Activated CD4-positive, alpha-beta T cell treated with anti-CD3 and anti-CD28 coated beads for 48 hours (primary cell): ENCODE measurements at places on chromosomes 16 and 17.

- no peak for DNase-seq
These were observed 3.1 kb downstream of the FOXL1 start for GRCh38 chr16:86581458-86581857.

GRCh38 chr16:12245921-12246720, 269.6 kb downstream of the SNX29 start:
- no peak for DNase-seq

- no peak for DNase-seq
These were observed 282.0 kb downstream of the SEC14L1 start for GRCh38 chr17:77422748-77423113.

- DNase-seq: no peak
These were observed 67.4 kb downstream of the SNX29 start for GRCh38 chr16:12043953-12044352.

- no peak for DNase-seq
These were observed 4.0 kb downstream of the CDK10 start for GRCh38 chr16:89690392-89690901.

GRCh38 chr16:68368301-68368888, 57.6 kb downstream of the PRMT7 start:
- peak; percentile 35 for DNase-seq

DNA sequence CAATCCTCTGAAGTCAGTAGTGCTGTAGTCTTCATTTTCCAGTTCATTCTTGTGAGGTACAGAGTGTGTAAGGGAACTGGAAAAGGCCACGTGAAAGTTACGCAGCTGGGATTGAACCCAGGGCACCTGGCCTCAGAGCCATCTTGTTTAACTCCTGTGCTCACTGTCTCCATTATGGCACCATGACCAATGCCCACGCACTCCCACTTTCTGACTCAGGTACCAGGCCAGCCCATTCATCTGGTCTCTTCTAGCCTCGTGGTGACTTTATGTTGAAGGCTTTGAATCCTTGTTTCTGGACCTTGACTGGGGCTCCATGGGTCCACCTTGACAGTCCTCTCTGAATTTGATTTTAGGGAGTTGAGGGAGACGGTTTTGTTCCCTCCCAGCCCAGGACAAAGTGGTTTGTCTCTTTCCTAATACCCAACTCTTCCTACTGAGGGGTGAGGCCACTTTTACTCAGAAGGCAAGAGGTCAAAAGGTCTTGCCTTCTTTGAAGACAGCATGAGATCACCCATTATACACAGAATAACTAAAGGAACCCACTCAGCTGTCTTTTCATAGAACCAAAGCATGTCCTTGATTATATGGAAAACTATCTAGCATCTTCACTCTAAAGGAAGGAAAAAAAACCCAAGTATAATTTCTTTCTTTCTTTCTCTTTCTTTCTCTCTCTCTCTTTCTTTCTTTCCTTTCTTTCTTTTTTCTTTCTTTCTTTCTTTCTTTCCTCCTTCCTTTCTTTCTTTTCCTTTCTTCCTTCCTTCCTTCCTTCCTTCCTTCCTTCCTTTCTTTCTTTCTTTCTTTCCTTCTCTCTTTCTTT, 50.0 kb downstream of the OTOA start:
- DNase-seq: no peak

- no peak for DNase-seq
These were observed at the start of gene TOX3 for GRCh38 chr16:52547004-52547833. Gene TOX3 (minus strand): TSS chr16:52547143. CDS start chr16:52546723, 420 bp downstream.

GRCh38 chr17:63694950-63695773, 4.8 kb downstream of the LIMD2 start:
- no peak for DNase-seq

- DNase-seq: no peak
These were observed 19.2 kb downstream of the GJD3 start for GRCh38 chr17:40345161-40345993.

DNA sequence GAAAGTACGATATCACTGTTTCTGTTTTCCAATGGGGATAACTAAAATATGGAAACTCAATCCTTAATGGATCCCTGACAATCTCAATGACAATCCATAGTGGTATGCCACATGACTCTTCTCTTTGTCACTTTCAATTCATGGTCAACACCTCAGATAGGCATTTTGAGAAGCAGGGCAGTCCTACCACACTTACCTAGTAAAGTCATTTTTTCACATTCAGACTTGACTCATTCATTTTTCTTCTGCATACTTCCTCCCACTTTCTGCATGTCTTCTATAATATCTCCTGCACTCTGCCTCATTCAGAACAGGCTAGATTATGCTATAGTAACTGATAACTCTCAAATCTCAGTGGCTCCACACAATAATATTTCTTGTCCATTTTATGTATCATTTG, 117.5 kb downstream of the FTO start:
- DNase-seq: no peak

GRCh38 chr17:12743046-12743445, 46.3 kb upstream of the ARHGAP44 start:
- no peak for DNase-seq

DNA sequence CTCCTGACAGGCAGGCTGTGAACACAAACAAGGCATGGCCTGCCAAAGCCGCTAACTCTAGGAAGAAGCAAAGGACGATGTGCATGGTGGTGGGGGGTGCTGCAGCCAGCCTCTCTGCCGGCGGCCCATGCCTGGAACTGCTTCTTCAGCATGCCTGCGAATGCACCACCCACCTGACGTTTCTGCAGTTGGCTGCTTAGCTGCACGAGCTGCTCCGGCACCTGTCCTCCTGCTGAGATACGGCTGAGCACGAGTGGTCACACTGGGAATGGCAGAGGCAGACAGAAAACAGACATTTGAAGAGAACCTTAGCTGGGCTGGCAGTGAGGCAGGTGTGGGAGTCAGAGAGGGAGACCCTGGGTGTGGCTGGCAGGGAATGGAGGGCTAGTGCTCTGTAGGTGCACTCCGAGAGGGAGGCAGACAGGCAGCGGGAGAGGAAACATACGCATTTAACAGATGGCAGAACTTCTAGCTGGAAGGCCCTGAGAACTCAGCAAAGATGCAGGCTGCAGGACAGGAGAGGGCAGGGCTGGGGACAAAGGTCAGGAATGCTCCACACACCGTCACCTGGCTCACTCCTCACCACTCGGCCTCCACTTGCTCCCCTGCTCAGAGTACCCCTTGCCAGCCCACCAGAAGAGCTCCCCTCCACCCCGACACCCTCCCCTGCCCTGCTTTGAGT, 5.2 kb downstream of the FLCN start:
- DNase-seq: no peak

GRCh38 chr17:285751-286422, 66.7 kb downstream of the RPH3AL start:
- DNase-seq: no peak

- no peak for DNase-seq
These were observed 3.4 kb downstream of the HS3ST3B1 start for GRCh38 chr17:14304222-14304772.

DNA sequence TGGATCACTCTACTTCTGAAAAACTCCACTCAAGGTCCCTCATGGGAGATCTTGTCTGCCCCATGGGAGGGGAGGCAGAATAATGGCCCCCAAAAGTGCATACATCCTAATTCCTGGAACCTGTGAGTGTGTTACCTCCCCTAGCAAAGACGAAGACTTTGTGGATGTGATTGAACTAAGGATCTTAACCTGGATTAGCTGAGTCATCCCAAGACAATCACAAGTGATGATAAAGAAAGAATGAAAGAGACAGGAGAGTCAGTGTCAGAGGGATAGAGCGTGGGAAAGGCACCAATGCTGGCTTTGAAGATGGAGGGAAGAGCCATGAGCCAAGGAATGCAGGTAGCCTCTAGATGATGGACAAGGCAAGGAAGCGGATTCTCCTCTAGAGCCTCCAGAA, 374.7 kb upstream of the DYNLRB2 start:
- DNase-seq: no peak

DNA sequence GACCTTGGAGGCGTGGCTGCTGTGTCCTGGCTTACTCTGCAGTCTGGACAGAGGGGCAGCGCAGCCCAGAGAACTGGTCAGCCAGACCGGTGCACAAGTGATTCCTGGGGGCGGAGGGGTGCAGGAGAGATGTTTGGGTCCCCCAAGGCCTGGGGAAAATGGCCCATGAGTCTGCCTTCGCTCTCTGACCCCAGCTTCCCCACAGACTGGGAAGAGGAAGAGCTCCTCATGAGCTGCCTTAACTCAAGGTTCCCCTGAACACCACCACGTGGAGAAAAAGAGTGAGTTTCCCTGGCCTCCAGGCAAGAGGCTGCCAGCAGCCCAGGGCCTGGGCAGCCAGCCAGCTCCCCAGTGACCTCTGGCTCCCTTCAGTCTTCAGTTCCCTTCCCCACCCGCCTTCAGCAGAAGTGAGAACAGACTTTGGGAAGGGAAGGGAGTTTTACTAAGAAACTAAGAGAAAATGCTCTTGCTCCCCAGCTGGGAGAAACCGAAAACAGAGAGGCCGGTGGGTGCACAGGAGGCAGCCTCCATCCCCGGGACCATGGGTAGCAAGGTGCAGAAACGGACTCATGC, 2.0 kb upstream of the C17orf99 start:
- no peak for DNase-seq

DNA sequence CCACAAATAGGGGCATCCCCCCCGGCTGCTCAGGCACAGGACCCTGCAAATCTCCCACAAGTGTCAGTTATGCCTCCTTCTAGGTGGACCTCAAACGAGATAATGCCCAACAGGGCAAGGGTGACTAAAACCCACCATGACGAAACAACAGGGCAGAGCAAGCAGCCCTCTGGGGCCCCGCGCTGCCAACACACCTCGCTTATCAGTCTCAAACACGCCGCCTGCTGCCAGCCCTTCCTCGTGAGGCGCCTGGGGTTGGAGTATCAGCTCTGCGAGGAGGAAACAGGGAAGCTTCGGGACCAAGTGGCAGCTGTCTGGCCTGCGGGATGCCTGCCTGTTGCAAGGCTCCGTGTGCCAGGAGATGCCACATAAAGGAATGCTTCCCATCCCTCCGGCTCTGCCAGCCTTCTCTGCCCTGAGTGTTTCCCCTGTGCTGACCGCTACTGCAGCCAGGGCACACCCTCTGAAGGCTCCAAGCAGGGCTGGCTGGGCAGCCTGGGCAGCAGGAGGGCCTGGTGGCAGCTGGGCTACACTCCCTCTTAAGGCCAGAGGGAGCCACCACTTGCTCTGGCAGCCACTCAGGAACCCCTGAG, 2.5 kb downstream of the SMIM5 start:
- DNase-seq: no peak

- DNase-seq: no peak
These were observed 81.6 kb downstream of the CACNG1 start for GRCh38 chr17:67125924-67126323.

GRCh38 chr16:6105115-6105514, 1007.5 kb upstream of the EEF2KMT start:
- DNase-seq: no peak

DNA sequence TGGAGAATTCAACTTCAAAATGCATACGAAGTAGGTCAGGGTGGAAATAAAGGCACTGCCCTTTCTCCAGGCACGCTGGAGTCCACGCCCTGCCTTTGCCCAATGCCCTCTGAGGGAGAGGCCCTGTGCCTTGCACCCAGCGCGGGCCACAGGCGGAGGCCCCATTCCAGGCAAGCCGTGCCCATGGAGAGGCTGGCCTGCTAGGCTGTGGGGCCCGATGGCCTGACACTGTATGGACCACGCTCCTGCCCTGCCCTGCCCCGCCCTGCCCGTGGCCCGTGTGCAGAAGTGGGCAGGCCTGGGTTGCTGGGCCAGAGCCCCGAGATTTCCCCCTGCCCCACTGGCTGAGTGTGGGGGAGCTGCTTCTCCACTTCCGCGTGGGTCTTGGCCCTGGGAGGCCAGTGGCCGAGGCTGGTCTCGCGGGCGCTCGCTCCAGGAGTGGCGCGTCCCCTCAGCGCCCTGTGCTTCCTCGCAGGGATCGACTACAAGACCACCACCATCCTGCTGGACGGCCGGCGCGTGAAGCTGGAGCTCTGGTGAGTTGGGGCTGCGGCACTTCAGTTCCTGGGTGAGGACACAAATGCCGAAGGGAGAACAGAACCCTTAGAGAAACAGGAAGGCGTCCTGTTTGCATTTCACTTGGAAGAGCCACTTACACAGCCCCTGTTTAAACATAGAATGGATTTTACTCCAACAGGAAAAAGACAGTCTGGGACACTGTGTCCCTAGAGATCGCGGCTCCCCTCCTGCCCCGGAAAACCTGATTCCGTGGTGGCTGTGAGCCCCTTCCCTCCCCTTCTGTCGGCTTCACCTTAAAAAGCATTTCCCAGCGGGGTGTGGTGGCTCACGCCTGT, 13.8 kb upstream of the WFIKKN1 start:
- no peak for DNase-seq

DNA sequence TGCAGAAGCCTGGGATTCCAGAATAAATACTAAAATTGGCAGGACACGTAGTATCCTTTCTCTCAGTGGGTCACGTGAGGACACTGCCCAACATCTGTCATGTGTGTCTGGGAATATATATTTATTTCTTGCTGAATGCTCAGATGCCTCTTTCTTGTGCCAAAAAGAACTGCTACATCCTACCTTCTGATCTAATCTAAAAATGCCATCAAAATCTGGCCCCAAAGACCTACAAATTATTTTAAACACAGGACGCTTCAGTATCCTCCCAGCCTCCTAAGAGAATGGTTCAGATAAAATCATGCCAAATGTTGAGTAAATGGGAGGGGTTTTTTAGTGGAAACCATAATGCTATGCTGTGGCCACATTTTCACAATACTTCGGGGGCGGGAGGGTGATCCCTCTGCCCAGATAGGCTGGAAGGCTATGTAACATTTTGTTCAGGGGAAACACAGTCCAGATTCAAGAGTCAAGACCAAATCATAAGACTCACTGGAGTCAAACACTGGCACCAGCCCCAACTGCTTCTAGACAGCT, 22.9 kb upstream of the CORO6 start:
- peak; percentile 38 for DNase-seq

GRCh38 chr17:77153472-77153871, 12.7 kb downstream of the SEC14L1 start:
- DNase-seq: no peak

DNA sequence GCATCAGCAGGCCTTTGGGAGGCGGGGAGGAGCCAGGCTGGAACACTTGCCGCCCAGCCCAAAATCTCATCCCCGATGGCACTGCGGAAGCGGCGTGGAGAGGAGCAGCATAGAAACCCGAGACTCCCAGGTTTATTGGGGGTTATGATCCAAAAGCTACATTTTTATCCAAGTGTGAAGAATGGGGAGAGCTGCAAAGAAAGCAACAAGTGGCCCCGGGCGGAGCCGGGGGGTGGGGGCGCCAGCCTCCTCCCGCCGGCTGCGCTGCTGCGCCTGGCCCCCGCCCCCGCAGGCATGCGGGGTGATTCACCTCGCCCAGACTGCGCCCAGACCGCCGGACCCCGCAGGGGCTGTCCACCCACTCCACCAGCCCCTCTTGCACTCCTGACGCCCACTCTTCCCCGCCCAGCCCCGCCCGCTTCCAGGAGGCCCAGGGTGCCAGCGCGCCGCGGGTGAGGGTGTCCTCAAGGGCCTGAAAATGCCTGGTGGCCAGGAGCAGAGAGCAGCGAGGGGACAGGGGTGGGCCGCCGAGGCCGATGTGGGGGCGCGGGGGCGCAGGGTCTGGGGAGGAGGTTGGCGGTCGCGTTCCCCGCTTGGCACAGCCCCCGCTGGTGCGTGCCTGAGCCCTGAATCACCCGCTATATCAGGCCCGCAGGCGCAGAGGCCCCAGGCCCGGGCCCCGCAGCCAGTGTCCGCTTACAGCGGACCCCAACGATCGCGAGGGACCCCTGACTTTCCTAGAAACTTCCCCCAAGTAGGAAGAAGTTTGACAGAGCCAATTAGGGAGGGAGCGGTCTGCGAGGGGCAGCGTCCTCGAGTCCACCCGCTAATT, 1.3 kb downstream of the CAVIN1 start:
- DNase-seq: no peak

- peak; percentile 13 for DNase-seq
These were observed 65.0 kb downstream of the CRISPLD2 start for GRCh38 chr16:84884596-84885341.
